ENCODE measurements at places on chromosomes 2 and 18.

DNA sequence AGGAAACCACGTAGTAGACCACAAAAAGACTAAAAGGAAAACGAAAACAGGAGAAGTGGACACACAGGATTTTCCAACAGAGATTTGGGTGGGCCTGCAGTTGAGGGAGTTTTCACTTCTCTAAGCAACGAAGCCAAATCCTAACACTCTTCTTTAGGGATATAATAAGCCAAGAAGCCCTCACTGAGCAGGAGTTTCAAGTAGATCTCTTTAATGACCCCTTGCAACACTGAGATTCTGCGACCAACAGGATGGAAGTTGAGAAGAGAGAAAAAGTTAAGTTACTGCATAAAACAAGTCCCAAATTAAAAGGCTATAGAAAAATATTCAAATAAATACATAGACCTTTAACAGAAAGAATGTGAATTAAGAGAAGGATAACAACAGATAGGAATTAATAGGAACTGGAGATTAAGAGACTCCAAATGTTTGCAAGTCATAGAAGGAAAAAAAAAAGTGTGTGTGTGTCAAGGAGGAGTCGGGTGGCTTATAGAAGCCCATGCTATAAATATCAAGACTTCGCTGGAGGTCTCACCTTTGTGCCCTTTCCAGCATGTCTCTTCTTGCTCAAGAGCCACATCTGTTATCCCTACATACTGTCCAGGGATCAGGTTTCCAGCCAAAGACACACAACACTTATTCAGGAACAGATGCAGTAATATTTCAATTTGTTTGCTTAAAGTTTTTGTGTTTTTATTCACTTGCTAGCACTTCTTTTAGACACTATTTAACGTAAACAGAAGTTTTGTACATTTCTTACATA is 69.4 kb upstream of the ARHGAP28 start:
- no peak for DNase-seq

- DNase-seq, result no peak
Observed at GRCh38 chr18:36535202-36535935, 237.9 kb downstream of the FHOD3 start.

DNA sequence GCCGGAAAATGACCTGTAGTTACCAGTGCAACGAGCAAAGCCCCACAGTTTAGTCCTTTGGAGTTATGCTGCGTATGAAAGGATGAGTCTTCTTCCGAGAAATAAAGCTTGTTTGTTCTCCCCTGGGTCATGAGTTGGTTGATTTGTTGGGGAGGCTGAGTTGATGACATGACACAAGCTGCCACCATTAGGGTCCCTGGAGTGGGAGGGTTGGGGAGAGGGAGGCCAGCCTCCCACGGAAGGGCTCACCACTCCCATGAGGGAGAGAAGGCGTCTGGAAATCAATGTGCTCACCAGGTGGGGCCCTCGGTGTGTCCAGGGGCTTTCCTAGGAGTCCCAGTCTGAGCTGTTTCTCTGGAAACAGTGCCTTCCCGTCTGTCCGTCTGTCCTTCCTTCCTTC is 7.4 kb upstream of the DGKD start:
- DNase-seq, result no peak

DNA sequence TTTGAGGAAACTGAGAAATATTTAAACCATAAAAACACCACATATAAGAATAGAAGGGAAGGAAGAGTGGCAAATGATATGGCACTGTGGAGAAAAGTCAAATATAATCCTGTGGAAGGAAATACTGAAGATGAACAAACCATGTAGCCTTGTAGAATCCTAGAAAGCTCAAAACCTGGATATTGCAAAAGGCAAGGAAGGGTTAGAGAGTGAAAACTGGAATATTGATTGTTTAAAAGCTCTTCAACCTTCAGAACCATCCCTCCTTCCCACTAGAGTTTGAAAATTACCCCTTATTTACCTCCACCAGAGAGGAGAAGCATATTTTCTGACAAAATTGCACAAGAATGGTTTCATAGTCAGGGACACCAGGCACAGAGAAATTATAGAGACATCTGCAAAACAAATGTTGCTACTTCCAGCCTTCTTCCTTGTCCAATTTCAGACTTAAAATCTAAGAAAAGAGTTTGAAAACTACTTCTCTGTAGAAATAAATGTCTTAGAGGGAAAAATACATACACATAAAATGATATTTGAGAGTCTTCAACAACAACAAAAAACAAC is 48.0 kb downstream of the ANTXR1 start:
- no peak for DNase-seq

- DNase-seq, result no peak
Observed at GRCh38 chr2:197159661-197160211, 150.8 kb downstream of the ANKRD44 start.

DNA sequence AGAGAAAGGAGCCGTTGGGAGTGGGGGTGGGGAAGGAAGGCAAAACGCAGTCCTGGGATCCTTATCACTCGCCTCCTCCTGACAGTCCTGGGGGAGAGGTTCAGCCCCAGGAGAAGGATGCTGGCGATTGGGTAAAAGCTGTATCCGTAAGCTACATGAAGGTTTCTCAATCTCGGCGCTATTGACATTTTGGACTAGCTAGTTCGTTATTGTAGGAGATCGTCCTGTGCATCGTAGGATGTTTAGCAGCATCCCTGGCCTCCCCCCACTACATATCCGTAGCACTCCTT is 511 bp upstream of the TP53I3 start:
- DNase-seq, result no peak

- no peak for DNase-seq
Observed at GRCh38 chr2:238228700-238229099, 11.1 kb downstream of the HES6 start.

GRCh38 chr2:189109921-189110397 is 69.6 kb downstream of the COL5A2 start:
- peak; percentile 19 for DNase-seq

Data from NCI-H226 (cell line).